ENCODE measurements at places on chromosomes 3 and 15.

- DNase-seq: no peak
Measured at GRCh38 chr15:48548455-48548854, 97.1 kb downstream of the FBN1 start.

- no peak for DNase-seq
Measured at GRCh38 chr3:112366522-112366921, 33.6 kb downstream of the CD200 start.

DNA sequence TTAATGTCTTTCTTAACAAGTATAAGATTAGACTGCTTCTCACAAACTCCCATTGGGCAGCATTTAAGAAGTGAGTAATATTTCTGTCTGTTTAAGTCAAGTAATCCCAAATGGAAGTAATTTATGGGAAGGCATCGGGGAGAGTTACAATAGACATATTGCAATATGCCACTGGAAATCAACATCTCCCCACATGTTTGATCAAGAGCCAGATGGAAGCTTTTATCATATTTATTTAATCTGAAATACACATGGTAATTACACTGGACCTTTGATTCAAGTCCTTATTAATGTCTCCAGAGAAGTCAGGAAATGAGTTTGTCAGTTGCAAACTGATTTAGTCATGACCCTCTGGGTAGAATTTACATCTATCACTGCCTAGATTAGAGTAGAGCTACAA, 943.8 kb downstream of the VGLL3 start:
- no peak for DNase-seq

GRCh38 chr3:69719587-69720122, 19.6 kb upstream of the MITF start:
- DNase-seq: no peak

DNA sequence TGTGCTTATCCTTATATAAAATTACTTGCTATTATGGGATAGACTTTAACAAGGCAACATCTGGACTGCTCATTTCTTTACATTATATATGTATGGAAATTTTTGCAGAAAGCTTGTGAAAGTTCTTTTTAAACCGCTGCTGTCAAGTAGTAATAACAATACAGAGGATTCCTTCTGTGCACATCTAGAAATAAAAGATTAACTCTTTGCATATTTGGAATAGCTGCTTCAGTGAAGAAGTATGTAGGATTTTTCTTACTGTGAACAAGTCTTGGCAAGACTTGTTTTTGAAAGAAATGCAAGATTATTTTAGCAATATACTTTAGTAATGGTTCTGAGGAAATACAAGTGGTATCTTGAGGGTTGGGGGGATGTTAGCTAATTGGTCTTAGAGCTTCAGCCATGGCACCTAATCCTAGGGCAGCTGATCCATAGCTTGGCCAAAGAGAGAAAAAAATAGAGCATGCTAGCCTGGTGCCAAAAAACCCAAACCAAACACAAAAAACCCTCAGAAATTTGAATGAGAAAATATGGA, 4.3 kb downstream of the PRKCI start:
- DNase-seq: no peak

GRCh38 chr3:69880069-69880640, 119.4 kb upstream of the SAMMSON start:
- no peak for DNase-seq

DNA sequence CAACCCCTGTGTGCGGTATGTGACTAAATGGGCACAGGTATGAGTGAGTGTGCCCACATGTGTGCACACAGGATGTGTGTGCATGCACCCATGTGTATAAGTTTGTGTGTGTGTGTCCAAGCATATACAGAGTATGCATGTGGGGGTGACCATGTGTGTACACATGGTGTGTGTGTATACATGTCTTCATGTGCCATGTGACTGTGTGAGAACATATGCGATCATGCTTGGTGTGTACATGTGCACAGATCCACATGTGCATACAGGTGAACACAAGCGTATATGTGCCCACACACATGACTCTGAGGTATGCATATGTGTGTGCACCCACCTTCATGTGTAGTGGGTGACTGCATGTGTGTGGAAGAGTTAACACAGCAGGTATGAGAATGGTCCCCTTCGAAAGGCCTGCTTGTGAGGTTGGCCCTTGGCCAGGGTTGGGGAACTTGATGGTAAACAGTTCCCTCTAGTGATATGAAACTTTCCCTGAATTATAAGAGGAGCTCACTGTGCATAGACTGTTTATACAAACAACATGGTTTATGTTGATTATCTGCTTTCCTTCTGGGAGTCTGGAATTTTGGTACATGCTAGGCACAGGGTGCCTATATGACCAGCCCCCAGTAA, 10.3 kb downstream of the PFKFB4 start:
- DNase-seq: peak; percentile 17

GRCh38 chr3:160400030-160400701, 716 bp downstream of the SMC4 start:
- DNase-seq: peak; percentile 32

GRCh38 chr3:43038010-43038409, 58.9 kb downstream of the GASK1A start:
- no peak for DNase-seq

DNA sequence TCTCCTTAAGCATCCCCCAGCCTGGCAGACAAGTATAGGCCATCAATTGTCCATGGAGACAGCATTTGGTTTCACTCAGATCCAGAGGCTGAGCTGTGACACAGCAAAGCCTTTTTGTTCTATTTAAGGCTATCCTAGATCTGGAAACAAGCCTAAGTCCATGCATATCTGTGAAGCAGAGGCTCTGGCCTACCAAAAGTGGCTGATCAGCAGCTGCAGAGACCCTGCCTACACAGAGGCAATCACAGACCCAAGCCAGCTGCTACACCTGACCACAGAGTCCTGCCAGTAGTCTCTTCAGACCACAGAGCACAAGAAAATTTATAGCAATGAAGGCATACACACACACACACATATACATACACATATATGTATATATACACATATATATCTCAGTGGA, 501.7 kb upstream of the ARPP21 start:
- DNase-seq: no peak

DNA sequence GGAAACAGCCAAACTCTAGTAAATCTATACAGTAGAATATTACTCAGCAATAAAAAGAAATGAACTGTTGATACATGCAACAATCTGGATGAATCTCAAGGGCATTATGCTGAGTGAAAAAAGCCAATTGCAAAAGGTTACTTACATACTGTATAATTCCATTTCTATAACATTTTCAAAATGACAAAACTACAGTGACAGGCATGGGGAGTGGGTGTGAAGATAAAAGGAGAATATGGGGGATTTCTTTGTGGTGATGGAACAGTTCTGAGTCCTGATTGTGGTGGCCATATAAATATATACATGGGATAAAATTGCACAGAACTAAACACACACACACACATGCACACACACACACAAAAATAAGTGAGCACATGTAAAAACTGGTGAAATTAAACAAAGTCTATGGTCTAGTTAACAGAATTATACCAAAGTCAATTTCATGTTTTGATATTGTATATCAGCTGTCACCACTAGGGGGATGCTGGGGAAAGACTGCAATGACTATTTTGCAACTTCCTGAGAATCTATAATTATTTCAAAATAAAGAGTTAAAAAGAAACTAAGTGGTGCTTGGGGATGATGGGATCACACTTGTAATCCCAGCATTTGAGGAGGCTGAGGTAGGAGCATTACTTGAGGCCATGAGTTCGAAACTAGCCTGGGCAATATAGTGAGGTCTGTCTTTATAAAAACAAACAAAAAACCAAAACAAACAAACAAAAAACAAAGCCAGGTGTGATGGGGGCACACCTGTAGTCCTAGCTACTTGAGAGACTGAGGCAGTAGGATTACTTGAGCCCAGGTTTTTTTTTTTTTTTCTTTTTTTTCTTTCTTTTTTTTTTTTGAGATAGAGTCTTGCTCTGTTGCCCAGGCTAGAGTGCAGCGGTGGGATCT, 66.0 kb downstream of the SPTSSB start:
- DNase-seq: no peak

GRCh38 chr3:82137861-82138260, 376.4 kb upstream of the GBE1 start:
- DNase-seq: no peak

- no peak for DNase-seq
Measured at GRCh38 chr3:12286927-12287726, 1.7 kb upstream of the PPARG start.

DNA sequence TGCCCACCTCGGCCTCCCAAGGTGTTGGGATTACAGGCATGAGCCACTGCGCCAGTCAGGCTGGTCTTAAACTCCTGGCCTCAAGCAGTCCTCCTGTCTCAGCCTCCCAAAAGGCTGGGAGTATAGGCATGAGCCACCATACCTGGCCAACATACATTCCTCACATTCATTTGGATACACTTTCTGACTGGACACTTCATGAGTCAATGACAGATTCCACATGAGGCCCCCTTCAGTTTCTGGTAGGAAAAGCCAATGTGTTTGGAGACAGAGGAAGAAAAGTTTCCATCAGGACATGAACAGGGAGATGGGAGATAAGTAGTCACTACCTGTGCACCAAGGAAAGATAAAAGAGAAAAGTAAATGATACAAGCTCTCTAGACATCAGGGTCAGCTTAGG, 49.4 kb upstream of the GSK3B start:
- DNase-seq: no peak

DNA sequence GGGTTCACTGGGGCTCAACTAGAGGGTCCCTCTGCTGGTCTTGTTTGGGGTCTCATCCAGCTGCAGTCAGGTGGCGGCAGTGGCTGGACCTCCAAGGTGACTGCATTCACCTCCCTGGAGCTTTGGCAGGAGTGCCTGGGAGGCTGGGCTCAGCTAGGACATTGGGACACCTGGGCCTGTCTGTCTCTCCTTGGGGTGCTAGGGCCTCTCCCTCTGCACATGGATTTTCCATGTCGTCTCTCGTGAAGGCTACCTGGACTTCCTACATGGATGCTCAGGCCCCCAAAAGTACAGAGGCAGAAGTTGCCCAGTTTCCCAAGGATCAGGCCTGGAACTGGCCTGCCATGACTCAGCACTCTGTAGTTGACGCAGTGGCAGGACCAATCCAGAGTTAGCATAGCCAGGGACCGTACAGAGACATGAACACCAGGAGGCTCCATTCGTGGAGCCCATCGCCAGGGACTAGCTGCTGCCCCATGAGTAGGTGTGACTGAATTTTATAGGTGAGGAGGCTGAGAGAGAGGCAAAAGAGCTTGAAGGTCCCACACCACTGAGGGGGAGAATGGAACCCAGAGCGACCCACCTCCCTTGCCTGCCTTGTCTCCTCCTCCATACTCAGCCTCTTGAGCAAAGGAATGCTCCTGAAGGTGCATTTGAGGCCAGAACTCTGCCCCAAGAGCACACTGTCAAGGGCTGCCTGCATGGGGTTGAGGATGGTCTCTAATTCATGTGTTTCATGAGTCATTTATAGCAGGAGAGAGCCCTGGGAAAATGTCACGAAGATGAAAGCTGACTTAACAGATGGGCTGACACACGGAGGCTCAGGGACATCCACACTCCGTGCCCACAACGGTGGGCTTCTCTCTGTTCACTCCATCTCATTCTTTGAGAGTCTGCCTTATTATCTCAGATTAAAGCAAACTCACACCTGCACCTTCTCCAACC, 13.0 kb upstream of the ALDH1A3 start:
- no peak for DNase-seq

DNA sequence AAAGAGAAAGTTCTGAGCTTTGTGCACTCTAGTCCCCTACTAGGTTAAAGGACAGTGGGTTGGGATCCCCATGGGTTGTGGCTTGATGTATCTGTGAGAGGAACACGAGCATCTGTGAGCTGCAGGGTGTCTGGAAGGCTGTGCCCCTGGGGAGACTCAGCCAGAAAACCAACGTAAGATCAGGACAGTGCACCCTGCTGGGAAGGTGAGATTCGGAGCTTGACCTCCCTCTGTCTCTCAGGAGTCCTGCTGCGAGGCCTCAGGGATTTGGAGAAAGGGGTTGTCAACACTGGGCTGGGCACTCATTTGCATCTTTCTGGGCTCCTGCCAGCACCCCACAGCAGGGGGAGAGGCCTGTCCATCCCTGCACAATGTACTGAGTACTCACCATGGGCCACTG, 15.2 kb downstream of the ANKRD63 start:
- DNase-seq: no peak

DNA sequence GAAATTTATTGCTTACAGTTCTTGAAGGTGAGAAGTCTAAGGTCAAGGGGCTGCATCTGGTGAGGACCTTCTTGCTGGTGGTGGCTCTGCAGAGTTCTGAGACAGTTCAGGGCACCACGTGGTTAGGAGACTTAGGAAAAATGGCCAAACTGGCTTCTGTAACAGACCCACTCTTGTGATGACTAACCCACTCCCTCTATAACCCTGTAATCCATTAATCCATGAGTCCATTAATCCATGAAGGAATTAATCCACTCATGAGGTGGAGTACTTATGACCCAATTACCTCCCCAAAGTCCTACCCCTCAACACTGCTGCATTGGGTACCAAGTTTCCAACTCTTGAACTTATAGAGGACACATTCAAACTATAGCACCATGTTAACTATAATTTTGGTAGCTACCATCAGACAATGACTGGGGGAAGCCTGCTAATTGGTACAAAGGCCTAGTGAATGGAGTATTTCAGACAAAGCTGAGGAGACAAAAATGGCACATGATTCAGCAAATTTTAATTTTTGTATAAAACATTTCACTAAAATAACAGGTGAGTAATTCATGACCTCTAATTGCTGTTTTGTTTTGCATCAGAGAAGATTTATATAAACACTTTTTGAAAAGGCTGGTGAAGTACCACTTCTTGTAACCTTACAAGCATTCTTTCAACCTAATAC, 374.1 kb upstream of the TBL1XR1 start:
- no peak for DNase-seq

DNA sequence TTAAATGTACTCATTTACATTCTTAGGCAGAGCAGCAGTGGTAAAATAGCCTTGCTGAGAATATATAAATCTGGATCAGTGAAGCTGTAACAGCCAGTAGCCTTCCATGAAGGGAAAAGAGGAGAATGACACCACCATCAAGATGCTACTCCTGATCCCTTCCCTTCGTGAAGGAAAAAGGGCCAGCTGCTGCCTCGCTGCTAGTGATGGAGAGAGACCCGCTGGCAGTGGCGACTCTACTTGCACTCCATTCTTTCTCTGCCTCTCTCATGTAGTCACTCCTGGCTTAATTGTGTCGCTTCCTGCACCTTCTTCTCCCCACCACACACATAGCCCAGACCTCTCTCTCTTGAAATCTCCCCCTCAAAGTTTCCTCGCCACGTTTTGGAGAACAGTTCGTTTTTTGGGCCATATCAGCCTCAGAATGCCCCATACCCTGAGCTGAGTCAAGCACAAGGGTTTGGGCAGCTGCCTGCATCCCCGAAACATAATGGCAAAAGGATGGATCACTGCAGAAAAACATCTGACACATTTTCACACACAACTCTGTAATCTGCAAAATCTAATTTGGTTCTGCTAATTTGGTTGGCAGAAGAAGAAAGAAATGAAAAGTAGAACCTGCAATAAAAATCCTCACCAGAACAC, 460.3 kb upstream of the IL12A start:
- no peak for DNase-seq

DNA sequence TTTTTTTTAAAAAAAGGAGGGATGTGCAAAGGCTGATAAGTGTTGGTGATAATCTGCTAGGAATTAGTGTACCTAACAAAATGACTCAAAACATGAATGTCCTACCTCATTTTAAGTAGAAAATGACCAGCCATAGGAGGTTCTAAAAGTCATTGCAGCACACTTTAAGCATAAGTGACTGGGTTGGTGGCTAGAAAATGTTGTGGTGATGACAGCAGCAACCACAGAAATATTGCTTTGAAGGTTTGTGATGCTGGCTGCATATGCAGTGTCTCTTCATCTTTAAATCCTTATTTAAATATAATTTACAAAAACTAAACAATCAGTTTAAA, 55.2 kb downstream of the CMSS1 start:
- no peak for DNase-seq

All from substantia nigra (tissue), 51 donors.